ENCODE measurements at places on chromosomes 5 and 9.

DNA sequence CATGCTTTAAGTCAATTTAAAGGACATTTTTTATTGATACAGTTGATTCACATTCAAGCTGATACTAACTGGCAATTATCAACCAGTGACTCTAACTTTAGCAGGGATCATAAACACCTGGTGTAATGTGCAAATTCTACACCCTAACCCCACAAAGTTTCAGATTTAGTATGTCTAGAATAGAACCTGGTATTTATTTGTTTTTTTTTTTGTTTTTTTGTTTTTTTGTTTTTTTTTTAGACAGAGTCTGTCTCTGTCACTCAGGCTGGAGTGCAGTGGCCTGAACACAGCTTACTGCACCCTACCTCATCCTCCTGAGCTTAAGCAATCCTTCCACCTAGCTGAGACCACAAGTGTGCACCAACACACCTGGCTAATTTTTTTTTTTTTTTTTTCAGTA lies 311.2 kb upstream of the SEMA6A start:
- DNase-seq, result no peak

DNA sequence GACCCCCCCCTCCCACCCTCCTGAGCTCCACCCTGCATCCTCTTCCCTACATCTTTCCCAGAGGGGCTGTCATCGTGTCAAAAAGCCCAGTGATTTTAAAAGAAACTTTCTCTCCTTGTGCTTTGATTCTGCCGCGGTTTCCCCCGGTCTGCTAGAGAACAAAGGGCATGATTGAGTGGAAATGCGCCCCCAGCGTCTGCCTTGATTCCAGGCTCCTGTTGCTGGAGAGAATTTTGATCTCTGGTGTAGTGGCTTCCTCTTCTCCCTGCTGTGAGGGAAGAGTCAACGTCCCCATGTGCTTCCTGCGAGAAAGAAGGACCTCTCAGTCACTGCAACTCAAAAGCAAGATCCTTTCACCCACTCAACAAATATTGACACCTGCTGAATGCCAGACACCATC lies 61.9 kb upstream of the RAPGEF1 start:
- no peak for DNase-seq

DNA sequence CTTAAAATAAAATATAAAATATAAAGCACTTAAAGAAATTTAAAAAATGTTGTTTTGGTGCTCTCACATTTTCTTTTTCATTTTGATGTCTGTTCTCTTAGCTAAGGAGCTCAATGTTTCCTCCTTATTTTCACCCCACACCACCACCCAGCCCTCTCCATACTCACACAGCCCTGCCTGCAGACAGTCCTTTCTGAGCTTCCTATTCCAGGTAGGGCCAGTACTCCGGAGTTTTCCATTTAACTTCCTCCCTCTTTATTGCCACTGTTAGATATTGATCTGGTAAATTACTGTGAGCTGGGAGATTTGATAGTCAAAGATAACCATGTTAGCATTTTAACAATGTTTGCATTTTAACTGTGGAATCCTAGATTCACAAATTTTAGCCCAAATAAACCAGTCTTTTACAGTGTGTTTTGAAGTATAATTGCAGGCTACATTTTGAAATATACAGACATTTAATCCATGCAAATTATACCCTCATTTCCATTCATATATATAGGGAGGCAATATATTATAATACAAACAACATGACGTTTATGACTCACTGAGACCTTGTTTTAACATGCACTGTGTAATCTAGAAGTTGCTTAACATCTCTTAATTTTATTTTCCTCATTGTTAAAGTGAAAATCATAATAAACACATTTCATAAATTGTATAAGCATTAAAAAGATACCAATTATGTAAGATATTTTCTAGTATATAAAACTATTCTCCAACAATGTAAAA lies 927.1 kb downstream of the NR2F1-AS1 start:
- DNase-seq, result no peak

- no peak for DNase-seq
These were observed 1.9 kb downstream of the PCSK5 start for GRCh38 chr9:75892216-75892911.

- DNase-seq, result no peak
These were observed 27.2 kb downstream of the CSF2 start for GRCh38 chr5:132100672-132101261.

GRCh38 chr5:93590493-93590892 lies 7.5 kb downstream of the NR2F1 start:
- no peak for DNase-seq

Data from glomerular endothelial cell (primary cell).